ENCODE measurements at places on chromosomes 5 and 9. TPM values are rescaled to one million over a fixed set of nuclear protein-coding genes. Genes with fewer than 3 reads are reported as not detected.
A peak's percentile ranks its signal among the peaks of the same experiment; 100 is the strongest.

ANKRD55 gene
- total RNA-seq = not detected

DNA sequence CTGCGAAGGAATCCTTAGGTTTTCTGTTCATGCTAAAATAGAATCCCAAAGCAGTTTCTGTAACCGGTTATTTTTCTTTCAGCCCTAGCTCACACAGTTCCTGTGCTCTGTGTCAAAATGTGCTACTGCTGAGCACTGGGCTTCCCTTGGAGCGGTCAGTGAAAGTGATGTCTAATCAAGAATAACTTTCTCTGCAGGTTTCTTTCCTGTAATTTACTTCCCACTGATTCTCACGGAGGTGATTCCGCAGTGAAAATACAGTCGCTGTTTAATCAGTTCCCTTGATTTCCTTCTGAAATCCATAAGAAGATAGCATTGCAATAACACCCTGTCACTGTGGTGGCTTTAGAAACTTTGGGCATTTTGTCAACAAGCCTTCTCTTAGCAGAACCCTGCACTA is 112.0 kb upstream of the ISL1 start:
- no peak for ATAC-seq

DNA sequence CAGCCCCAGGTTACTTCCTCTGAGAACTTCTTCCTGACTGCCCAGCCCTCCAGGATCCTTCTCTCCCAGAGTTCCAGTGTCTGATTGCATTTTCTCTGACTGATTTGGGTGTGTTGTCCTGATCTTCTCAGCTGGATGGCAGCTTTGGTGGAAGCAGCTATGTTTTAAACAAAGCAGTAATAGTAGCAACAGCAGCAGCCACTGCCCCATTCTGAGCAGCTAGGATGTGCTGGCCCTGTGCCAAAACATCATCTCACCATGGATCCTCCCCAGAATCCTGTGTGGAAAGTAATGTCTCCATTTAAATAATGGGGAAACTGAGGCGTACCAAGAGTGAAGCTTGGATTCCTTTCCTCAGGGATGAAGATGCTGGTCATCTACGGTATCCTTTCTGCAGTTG is 46.4 kb upstream of the PSD2 start:
- ATAC-seq = no peak

RANBP17 gene
- total RNA-seq = 0.56 TPM

SLC6A7 gene
- total RNA-seq = not detected

DNA sequence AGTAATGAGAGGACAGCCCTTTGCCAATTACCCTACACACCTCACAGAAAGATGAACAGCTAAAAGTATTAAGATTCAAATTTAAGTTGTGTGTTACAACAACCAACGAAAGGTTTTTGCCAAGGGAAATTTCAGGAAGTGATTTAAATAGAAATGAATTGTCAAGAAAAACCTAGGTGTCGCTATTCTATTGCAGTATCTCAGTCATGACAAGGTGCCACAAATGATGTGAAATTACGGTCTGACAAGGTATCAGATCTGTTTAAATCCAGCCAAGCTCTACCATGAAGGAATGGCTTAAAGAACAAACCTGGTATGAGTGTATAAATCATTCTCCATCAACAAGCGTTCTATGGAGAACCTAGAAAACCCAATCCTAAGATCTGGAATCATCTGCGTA is 189.7 kb downstream of the ATPSCKMT start:
- ATAC-seq = no peak

CYLC2 gene
- total RNA-seq = not detected

GRCh38 chr5:41770799-41771198 is 99.4 kb downstream of the OXCT1 start:
- ATAC-seq = no peak

DPP7 gene
- total RNA-seq = 75.3 TPM

TNFSF8 gene
- 0.20 TPM for total RNA-seq

GRCh38 chr9:8329561-8330283 is 530.1 kb upstream of the DMAC1 start:
- ATAC-seq = no peak

- ATAC-seq = peak; percentile 7
Measured at GRCh38 chr9:133429214-133429613, 7.0 kb downstream of the ADAMTS13 start.

HRCT1 gene
- total RNA-seq = 1.2 TPM
